SK-N-SH (cell line): ENCODE measurements at places on chromosomes 6 and 20. TPM values are rescaled to one million over a fixed set of nuclear protein-coding genes. Genes with fewer than 3 reads are reported as not detected.

- DNase-seq = peak; percentile 10
Measured at GRCh38 chr6:89675949-89676748, 37.6 kb upstream of the LYRM2 start.

DNA sequence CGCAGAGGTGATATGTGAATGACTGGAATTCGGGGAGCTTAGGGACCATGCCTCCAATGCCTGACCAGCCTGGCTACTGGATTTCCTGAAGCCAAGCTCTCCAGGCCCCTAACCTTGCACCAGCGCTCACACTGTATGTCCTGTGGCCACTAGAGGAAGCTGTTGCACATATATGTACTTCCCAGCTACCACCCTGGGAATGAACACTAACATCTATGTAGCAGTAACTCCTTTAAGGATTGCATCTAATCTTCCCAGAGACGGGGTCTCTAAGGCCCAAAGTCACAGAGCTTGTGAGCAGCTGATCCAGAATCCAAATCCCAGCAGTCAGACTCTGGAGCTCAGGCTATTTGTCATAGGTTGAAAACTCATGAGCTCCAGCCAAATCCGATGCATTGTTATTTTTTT, 20.4 kb upstream of the BPIFB1 start:
- DNase-seq = peak; percentile 52

DNA sequence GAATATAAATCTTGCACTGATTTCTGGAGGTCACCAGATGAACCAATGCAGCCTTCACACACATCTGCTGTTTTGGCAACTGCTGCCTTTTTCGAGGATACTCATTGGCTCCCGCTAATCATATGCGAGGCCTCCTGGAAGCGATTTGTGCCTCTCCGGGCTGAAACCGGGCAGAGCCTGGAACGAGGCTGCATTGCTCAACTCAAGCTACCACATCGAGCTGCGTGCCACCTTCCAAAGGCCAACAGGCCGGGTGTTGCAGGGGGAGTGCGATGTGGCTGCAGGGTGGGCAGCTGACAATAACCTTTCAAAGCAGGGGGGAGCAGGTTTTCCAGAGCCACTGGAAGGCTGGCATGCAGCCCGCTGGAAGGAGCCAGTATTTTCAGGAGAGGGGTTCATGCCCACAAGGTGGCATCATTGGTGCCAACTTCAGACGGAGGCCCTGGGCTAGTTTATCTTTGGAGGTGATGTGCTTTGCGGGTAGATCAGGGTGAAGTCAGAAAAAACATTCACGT, 122.6 kb upstream of the IFNGR1 start:
- DNase-seq = peak; percentile 67

GRCh38 chr20:20969701-20970280, 136.4 kb downstream of the LINC00237 start:
- DNase-seq = no peak

GRCh38 chr6:21666201-21666691, 72.7 kb downstream of the SOX4 start:
- peak; percentile 79 for DNase-seq

GRCh38 chr6:134267917-134268361, 50.0 kb downstream of the SGK1 start:
- no peak for DNase-seq

GRCh38 chr6:30102414-30102969, 10.4 kb downstream of the TRIM31 start:
- DNase-seq = no peak

- DNase-seq = no peak
Measured at GRCh38 chr6:23454080-23454976, 671.7 kb upstream of the NRSN1 start.

DNA sequence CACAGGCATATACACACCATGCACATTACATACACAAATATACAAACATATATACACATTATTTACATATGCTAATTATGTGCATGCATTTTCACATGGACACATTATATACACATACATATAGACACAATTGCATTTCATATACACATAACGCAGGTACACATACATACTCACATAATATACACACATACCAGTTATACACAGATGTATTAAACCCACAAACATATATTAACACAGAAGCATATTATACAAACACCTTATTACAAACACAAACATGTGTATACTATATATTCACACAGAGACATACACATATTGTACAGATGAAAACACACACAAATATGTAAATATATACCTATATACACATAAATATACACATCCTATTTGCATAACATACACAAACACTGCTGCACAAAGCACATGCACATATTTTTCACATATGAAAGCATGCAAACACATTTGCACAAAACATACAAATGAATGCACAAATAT, 140.2 kb downstream of the VEGFA start:
- no peak for DNase-seq

The ZFP57 gene
- not detected in 2 replicates for polyA plus RNA-seq

The C6orf132 gene
- not detected in 2 replicates for polyA plus RNA-seq

The FAXC gene
- polyA plus RNA-seq = 9.0 and 9.1 TPM in 2 replicates

The HLA-DQB1 gene
- not detected in 2 replicates for polyA plus RNA-seq

The PKIB gene
- polyA plus RNA-seq = 0.30 and 0.32 TPM in 2 replicates

The MOG gene
- polyA plus RNA-seq = not detected in 2 replicates

The NXT1 gene
- 28.2 TPM in 2 replicates for polyA plus RNA-seq

The GGTLC1 gene
- polyA plus RNA-seq = not detected in 2 replicates

The RRAGD gene
- polyA plus RNA-seq = 0.05 and 0.07 TPM in 2 replicates

The PRICKLE4 gene
- 3.9 and 5.0 TPM in 2 replicates for polyA plus RNA-seq
